NCI-H526 (cell line): ENCODE measurements at places on chromosomes 1 and 21.

DNA sequence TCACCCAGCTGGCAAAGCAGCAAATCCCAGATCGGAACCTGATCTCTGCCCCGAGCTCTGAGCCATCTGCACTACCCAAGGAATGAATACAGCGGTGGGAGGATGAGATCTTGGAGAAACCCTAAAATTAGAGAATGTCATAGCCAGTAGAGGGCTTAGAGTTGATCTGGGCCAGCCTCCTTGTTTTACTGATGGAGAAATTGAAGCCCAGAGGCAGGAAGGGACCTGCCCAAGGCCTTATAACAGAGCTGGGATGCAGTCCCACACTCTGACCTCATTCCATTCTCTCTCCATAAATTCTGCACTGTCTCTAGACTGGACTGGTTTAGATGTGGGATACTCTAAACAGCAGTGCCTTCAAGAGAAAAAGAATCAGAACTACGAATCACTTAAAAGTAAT lies 4.8 kb upstream of the SFN start:
- no peak for DNase-seq

- no peak for DNase-seq
Observed at GRCh38 chr1:235423214-235423652, 56.0 kb downstream of the TBCE start.

- DNase-seq: peak; percentile 12
Observed at GRCh38 chr21:40947713-40948112, 100.8 kb upstream of the DSCAM start.

GRCh38 chr1:162175379-162176081 lies 106.0 kb downstream of the NOS1AP start:
- peak; percentile 73 for DNase-seq

DNA sequence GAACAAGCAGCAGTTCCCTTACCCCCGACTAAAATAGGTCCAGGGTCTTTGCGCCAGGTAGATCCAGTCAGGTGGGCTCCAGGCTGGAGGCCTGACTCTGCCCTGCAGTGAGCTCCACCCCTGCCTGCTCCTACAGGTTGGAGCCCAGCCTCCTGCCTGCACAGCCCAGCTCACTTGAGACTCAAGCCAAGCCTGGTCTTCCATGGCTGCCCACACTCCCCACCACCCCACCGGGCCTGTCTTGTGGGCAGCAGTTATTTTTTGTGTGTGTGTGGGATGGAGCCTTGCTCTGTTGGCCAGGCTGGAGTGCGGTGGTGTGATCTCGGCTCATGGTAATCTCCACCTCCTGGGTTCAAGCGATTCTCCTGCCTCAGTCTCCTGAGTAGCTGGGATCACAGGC lies 28.5 kb downstream of the RAP1GAP start:
- DNase-seq: no peak
